Effector memory CD4-positive, alpha-beta T cell (primary cell): ENCODE measurements at places on chromosomes 6 and 20.

DNA sequence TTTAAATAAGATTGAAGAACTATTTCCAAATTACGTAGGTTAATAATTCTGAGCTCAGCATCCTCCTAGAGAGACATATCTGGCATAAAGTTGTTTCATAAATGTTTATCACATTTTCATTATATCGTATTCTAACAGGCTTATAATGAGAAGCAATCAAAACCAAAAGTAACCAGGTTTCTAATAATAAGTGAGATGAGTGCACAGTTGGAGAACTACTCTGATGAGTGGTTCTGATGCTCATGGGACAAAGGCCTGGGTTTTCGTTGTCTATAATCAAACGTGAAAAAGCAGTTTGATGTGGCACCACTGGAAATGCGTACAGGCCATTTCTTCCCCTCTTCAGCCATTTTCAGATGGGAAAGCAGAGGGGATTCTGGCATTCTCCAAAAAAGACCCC, 4.7 kb upstream of the SERPINB6 start:
- no peak for DNase-seq

DNA sequence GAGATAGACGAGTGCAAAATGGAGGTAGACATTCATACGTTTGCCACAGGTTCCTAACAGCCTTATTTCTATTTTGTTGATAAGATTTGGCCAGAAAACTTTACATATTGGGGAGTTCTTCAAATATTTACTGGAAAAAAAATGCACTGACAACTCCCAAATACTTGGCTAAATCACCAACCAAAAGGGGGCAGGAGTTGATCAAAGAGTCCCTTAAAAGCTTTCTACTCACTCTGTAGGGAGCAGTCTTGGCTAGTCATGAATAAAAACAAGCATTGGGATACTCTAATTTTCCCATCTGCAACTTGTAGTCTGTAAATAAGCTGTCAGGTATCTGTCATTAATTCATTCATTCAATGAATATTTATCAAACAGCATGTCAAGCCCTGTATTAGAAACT, 18.4 kb downstream of the TENT5A start:
- DNase-seq: no peak

DNA sequence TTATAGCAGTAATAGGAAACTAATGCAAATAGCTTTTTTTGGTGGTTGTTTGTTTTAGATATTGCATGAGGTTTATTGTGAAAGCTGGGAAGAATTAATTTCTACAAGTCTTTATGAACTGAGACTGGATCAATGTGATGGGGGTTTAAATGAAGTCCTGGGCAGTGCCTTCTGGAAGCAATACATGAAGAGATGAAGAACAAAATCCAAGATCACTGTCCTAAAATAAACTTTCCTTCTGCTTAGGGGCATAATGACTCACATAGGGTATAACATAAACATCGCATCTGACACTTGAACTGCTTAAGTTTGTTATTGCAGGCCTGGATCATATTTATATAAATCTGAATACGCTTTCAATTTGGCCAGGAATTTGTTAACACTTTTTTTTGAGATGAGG, 20.9 kb upstream of the SHLD1 start:
- DNase-seq: no peak

DNA sequence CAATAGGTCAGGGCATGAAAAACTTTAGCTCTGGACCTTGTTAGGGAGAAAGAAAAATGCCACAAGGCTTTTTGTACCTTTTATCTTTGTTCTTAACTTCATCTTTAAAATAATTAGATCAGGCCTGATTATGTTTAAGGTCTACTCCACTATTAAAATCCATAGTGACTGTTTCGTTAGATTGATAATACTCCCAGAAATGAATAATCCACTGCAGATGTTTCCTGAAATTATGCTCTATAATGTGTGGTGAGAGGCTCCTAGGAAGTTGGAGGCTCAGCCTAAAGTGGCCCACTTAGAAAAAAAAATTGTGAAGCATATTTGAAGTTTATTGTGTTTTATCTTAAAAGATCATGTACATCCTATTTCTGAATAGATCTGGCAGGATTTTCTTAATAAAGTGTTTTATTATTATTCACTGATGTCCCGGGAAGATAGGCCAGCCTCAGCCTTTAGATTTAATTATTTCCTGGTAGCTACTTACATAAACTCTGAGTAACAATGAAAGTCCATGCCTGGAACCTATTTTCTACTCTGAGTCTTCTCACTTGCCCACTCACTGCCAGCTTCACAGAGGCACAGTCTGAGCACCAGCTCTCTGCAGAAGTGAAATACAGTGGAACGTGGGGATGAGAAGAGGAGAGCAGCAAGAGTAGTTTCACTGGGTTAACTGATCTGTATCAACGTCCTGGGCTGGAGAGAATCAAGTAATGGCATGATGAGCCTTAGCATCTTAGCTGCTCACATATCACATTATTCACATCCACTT, 126.8 kb upstream of the TMEM170B start:
- DNase-seq: no peak

DNA sequence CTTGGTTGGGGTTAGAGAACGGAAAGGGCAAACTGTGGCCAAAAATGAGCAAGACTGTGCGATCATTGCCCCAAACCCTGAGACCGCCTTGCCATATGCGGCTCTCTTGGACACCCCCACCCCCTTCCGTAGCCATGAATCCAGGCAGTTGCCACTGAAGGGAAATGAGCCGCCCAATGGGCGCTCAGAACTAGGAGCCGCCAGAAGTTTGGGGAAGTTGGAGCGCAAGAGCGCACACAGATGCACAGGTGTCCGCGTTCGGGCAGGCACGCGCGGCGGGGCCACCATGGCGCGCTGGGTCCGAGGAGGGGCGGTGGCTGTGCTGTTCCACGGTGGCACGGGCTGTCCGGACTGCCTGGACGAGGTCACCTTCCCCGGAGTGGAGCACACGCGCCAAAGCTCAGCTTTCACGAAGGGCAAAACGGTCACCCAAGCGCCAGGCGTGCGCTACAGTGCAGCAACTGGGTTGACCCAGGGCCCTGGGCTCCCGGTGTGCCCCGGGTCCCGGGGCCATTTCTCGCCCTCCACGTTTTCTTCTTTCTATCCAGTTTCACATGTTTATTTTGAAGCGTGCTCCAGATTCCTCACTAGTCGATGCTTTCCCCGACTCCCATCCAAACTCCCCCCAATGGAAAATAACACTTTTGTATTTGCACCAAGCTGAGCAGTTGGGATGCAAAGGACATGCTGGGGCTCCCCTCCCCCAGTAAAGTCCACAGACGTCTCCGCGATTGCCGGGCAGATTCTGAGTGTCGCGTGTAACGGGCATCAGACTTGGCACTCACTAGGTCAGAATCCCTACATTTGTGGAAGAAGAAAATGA, 906 bp upstream of the PDE10A start:
- DNase-seq: no peak

DNA sequence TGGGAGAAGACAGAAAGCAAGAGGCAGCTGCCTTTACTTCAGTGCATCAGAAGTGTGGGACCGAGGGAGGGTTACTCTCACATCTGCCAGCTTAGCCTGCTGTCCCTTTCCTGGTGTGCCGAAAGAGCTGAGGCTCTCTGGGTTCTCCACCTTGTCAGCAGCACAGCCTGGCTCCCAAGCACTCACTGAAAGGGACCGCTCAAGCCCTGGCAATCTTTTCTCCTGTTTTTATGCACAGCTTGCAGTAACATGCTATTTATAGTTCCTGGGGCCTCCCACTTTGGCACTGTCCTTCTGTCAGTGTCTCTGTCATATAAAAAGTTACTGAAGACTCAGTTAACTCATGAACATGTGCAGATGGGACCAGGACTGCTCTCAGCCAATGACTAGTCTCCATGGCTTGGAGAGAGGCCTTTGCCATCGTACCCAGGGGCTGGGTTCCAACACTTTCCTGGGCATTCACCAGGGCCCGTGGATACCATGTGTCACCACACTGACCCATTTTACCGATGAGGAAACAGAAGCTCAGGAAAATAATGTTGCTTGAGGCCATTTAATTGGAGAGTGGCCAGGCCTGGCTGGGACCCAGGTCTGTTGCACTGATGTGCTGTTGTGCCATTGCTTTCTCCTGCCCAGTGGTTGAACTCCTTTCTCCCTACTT, 46.2 kb downstream of the PANK2 start:
- no peak for DNase-seq

DNA sequence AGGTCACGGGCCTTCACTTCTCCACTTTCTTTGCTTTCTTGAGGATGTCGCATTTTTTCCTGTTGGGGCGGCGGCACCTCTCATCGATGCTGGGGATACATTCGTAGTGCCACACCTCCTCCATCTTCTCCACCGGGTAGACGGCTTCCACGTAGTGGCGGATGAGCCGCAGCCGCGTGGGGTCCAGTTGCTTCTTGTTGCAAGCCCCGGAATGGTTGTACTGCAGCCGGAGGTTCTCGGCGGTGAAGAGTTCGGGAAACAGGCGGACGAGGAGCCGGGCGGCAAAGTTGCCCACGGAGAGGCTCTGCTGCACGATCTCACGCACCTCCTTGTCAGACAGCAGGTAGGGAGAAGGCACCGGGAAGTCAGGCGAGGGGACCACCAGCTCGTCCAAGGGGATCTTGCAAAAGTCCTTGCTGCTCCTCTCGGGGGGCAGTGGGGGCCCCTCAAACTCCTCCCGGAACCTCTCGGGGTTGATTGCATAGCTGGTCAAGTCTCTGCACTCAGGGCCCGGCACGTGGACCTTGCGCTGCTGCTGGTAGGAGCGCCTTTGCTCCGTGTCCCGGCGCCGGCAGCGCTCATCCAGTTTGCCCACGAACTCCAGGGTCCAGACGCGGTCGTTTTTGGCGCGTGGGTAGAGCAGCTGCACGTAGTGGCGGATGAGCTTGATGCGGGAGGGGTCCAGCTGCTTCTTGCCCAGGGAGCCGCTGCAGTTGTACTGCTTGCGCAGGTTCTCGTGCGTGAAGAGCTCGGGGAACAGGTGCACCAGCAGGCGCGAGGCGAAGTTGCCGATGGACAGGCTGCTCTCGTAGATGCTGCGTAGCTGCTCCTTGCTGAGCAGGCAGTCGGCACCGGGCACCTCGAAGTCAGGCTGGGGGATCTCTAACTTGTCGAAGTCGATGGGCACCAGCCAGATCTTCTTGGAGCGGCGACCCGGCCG, 41.0 kb downstream of the MTRES1 start:
- no peak for DNase-seq

DNA sequence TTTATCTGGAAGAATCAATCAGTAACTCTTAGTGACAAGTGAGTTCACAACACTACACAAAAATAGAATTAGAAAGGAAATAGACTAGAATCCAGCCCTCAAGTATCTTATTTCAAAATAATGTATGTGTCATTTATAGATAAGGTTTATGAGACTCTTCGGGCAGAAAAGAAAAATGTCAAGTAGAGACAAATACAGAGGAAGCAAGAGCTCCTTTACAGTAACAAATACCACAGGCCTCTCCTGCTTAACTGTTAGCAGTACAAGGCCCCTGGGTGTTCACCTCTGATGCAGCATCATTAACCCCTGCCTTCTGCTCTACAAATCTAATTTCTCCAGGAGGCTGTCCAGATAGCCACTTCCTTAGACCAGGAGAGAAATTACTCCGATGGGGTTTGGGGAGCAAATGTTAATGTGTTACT, 76.7 kb downstream of the UBE3D start:
- no peak for DNase-seq

- no peak for DNase-seq
These were observed 52.8 kb upstream of the SRSF6 start for GRCh38 chr20:43404878-43405277.

GRCh38 chr6:149234051-149234962, 83.2 kb upstream of the TAB2 start:
- DNase-seq: no peak

DNA sequence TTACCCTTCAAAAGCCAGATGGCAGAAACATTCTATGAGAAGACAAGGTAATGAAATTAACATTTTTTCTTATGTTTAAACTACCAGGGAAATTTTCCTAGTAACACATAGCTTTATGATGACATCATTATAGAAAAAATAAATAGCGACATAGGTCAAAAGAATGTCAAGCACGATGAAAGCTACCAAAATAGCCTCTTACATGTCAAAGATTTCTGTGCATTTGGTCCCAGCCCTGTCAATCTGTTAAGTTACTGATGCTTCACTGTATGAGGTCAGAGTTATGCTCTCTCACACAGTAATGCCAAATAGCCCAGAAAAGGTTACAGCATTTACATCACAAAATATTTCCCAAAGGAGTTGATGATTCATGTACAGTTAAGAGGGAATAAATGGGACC, 199.8 kb upstream of the DEFB112 start:
- no peak for DNase-seq

DNA sequence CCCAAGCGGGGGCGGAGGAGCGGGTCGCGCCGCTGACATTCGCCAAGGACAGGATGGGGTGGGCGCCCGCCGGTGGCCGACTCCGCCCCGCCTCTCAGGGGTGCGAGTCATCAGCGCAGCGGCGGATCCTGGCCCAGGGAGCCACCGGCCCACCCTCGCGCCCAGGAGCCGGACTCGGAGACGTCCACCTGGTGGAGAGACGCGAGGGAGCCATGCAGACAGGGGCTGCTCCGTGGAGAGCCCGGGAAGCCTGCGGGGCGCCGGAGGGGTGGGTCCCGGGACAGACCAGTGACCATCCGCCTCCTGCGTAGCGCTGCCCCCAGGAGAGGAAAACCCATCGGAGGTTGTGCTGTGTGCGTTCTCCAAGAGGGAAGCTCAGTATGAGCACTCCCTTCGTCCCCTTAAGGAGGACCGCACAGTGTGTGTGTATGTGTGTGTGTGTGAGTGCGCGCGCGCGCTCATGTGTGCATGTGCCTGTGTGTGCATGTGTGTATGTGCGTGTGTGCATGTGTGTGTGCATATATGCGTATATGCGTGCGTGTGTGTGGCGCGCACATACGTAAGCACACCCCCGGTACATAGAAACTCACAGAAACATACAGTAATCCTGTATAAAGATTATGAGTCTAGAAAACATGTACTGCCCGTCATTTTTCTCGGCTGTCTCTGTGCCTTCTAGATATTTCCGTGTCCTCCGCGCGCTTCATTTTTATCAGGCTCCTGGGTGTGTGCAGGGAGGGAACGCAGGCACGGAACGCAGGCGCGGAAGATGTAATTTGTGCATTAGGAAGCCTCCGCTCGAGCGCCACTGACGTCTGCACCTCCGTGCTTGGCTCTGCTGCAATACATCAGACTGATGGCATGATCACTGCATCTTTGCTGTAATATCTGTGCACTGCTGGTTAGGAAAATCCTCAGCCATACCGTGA, 158.9 kb downstream of the TBXT start:
- no peak for DNase-seq

DNA sequence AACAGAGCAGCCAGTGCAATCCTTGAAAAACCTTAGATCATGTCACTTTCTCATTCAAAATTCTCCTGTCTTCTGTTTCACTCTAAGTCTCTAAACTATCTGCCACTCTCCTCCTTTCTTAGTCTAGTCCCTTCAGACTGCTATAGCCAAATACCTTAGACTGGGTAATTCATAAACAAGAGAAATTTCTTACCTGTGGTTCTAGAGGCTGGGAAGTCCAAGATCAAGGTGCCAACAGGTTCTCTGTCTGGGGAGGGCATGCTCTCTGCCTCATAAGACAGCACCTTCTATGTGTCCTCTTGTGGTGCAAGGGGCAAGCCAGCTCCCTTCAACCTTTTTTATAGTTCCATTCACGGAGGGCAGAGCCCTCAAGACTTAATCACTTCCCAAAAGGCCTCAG, 156.3 kb downstream of the MTFR2 start:
- no peak for DNase-seq

DNA sequence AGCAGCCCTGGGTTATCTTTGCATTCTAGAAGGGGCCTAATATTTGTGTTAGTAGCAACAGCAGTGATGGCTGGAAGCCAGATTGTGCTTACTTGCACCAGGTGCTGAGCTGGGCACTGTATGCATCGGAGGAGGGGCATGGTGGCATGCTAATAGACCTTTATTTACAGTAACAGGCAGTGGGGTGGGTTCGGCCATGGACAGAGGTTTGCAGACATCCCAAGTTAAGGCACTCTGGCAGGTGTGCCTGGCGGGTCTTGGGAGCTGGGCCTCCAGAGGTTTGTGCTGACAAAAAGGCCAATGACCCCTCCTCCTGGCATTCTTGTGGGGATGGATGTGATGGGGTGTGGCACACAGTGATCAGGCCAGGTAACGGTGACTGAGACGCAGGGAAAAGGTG, 39.0 kb upstream of the CD93 start:
- no peak for DNase-seq
